ENCODE measurements at places on chromosomes 7 and 10.

- DNase-seq: no peak
Observed at GRCh38 chr7:156158693-156159092, 346.4 kb upstream of the SHH start.

DNA sequence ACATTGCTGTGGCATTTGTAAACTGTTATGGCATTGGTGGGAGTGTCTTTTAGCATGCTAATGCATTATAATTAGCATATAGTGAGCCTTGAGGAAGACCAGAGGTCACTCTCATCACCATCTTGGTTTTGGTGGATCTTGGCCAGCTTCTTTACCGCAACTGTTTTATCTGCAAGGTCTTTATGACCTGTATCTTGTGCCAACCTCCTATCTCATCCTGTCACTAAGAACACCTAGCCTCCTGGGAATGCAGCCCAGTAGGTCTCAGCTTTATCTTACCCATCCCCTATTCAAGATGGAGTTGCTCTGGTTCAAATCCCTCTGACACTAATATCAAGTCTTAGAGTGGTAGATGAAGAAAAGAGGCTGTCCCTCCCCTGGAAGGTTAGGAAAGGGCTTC lies 506.2 kb downstream of the GALNT17 start:
- no peak for DNase-seq

- DNase-seq: no peak
Observed at GRCh38 chr7:5532536-5533335, 109.1 kb upstream of the TNRC18 start.

DNA sequence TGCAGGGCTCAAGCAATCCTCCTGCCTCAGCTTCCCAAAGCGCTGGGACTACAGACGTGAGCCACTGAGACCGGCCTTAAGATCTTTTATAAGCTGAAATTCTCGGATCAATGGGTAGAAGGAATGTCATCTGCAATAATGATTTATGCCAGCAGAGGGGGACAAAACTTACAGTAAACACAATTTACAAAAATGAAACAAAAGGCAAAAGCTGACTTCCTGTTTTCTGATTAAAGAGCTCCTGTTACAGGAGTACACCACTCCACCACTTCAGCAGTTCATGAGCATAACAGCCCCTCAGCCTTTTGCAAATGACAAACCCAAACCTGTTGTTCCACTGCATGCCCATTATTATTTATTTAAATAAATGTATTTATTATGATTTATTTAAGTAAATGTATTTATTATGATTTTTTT lies 88.5 kb upstream of the ATP6V0A4 start:
- DNase-seq: peak; percentile 64

GRCh38 chr7:101814991-101815825 lies 2.2 kb upstream of the CUX1 start:
- DNase-seq: no peak

- no peak for DNase-seq
Observed at GRCh38 chr7:40711706-40712105, 576.9 kb downstream of the SUGCT start.
